ENCODE measurements at places on chromosomes 11 and 22.

DNA sequence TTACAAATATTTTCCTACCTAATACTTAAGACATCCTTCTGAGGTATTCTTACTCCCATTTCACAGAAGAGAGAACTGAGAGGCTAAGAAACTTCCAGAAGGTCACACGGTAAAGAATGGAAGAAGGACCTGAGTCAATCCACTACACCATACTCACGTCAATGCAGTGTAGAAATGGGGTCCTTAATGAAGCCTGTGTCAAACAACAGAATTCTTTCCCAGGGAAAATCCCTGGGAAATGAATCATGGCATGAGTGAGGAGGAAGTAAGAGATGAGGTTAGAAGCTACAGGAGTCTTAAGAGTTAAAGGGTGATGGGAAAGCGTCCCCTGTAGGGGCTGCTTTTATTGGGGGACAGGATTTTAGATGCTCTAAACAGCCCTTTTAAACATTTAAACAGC lies 147.9 kb downstream of the C11orf91 start:
- peak; percentile 88 for DNase-seq

DNA sequence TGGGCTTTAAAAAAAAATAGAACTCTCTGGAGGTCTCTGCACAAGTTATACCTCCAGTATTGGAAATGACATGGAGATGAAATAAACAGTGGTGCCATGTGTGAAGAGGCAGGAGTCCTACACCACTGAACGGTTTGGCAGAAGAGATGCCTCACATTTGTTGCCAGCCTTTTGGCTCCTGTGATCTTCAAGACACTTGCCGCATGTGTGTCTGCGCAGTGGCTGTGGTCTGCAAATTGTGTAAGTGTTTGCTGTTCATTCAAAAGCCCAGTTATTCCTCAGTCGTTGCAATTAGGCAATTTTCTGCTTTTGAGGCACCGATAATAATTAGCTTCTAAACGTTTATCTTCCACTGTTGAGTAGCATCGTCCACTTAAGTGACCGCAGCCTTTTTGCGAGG lies 319.1 kb downstream of the BRD1 start:
- no peak for DNase-seq

- no peak for DNase-seq
Measured at GRCh38 chr11:111935317-111936039, 1.7 kb upstream of the DIXDC1 start.

DNA sequence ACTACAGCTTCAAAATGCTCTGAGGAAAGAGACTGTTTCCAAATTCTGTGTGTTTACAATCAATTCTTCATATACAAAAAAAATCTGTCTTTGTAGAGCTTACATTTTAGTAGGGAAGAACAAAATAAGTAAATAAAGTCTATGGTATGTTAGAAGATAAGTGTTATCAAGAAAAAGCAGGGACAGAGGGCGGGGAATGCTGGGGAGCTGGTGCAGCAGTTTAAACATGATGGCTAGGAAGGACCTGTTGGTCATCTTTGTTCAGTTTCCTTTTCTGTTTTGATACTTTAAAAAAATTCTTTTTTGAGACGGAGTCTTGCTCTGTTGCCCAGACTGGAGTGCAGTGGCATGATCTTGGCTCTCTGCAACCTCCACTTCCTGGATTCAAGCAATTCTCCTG lies 16.1 kb downstream of the TMEM25 start:
- DNase-seq: no peak

DNA sequence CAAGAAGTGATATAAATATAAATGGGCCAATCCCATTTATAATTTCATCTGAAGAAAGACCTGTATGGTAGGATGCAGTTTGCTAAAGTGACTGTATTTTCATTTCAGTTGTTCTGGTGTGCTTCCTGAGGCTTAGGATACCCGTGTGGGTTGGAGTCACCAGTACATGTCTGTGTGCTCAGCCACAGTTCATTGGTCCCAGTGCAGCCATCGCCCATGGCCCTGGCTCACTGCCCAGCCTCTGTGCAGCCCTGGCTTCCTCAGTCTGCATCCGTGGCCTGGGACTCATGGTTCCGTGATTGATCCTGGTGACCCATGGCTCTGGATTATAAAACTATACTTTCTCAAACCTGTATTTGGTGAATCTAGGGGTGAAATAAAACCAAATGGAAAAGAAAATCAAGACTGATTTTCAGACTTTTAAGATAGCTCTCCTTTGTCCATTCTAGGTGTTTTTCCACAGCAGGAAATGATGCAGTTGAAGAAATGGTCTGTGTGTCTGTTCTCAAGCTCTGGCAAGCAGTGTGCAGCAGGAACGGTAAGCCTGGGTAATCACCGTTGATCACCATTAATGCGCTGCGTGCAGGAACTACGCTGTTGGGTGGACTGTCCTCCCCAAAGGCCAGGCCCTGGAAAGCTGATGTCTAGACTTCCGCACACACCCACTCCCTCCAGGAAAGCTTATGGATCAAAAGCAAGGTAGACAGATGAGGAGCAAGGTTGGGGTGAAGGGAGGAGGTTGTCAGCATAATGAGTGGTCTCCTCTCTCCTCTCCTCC lies 27.2 kb downstream of the TTC12 start:
- no peak for DNase-seq

DNA sequence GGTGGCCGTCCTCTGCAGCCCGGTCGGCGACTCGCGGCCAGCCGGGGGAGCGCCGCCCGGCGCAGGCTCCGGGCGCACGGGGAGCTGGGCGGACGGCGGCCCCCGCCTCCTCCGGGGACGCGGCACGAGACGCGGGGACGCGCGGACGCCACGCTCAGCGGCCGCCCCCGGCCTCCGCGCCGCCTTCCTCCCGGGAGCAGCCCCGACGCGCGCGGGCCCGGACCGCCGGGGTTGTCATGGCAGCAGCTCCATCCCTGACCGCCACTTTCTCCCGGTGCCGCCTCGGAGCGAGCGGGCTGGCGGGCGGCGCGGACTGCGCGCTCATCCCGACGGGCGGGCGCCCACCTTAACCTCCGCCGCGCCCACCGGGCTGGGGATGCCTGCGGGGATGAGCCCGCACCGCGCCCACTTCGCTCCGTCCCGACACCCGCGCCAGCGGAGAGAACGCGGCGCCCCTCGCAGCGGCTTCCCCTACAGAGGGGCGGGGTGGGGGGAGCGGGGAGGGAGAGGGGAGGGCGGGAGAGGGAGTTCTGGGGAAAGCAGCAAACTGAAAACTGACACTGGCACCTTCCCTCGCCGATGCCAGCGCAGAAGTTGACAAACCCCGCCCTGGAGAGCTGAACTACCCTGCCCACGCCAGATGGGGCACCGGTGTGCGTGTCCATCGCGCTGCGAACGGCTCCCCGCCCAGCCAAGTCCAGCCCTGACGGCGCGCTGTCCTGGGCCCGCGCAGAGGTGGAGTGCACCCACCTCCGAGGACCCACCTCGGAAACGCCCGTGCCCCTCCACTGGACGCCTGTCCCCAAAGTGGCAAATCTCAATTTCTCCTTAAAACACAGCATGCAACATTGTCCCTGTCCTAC lies 588.4 kb downstream of the OPCML start:
- no peak for DNase-seq

GRCh38 chr11:1196516-1197391 lies 26.1 kb upstream of the MUC5B start:
- DNase-seq: no peak

DNA sequence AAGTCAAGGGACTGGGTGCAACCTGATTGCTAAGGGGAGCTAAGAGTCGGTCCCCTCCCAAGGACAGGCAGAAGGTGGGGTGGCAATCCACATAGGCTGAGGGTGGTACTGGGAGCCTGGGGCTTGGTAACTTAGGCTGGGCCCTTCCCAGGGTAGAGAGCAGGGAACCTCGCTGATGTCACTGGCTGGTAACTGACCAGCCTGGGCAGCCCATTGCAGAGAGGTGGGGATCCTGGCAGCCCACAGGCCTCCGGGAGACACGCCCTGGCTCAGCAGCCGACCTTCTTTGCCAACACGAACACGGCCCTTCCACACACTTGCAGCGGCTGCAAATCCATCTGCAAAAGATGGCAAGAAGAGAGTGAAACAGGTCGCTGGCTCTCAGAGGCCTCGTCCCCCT lies 25.4 kb downstream of the A4GALT start:
- DNase-seq: no peak

- no peak for DNase-seq
Measured at GRCh38 chr22:19885841-19886592, 31.3 kb upstream of the GNB1L start.

GRCh38 chr11:101974771-101975170 lies 58.4 kb upstream of the ANGPTL5 start:
- no peak for DNase-seq

GRCh38 chr11:8262552-8263108 lies 1.0 kb downstream of the LMO1 start:
- no peak for DNase-seq

DNA sequence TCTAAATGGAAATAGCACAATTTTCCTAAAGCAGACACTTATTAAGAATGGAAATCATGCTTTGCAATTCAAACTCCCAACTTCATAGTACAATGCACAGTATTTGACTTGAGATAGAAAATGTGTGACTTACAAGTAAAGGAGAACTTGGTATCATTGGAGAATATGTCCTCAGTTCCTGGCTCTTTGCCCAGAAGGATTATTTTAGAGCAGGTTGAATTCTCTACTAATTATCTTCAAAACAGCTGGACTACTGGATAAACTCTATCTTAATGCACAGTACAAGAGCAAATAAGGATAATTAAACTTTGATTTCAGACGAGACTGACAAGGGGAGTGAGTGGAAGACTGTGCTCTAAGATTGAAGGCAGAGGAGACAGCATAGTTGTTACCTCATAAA lies 839.4 kb downstream of the OPCML start:
- no peak for DNase-seq

GRCh38 chr11:32891657-32892354 lies 805 bp upstream of the QSER1 start:
- peak; percentile 8 for DNase-seq

GRCh38 chr22:31474743-31475142 lies 14.9 kb downstream of the EIF4ENIF1 start:
- no peak for DNase-seq

DNA sequence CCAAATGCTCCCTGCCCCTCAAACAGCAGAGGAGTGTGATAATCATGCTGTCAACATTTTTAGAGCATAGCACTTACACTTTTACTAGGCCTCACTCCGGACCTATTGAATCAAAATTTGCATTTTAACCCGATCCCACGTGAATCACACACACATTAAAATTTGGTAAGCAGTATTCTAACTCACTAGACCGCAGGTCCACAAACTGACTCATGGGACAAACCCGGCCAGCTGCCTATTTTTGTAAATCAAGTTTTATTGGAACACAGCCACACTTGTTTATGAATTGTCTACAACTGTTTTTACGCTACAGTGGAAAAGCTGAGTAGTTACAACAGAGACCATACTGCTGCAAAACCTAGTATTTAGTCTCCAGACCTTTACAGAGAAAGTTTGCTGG lies 43.3 kb downstream of the SNX19 start:
- DNase-seq: no peak

- DNase-seq: peak; percentile 75
Measured at GRCh38 chr11:112810951-112811350, 150.3 kb upstream of the NCAM1 start.

- DNase-seq: no peak
Measured at GRCh38 chr11:87545858-87546257, 508.1 kb downstream of the TMEM135 start.

GRCh38 chr11:133713844-133714243 lies 131.5 kb downstream of the SPATA19 start:
- no peak for DNase-seq

DNA sequence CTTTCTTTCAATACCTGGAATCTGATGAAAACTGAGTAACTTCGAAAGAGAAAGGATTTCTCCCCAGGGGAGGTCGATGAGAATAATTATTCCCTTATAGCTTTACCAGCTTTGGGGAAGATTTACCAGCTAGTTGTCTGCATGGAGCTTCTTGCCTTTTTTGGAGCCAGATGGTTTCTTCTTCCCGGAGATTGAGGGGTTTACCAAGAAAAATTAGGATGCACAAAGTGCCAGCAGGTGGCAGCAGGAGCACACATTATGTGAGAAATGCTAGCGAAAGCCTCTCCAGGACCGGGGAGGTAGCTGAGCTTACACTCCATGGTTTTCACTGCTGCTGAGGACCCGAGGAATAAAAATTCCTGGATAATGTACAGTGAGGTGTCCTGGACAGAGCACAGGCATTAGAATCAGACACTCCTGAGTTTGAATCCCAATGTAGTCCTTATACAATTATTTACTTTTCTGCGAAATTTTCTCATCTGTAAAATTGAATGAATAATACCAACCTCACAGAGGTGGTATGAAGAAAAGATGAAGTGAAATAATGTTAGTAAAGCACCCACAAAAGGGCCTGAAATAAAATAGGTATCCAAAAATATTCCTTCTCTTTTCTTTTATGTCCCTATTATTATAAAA lies 46.0 kb upstream of the PARVA start:
- peak; percentile 78 for DNase-seq

GRCh38 chr11:132060567-132060966 lies 690.2 kb downstream of the NTM start:
- peak; percentile 76 for DNase-seq

DNA sequence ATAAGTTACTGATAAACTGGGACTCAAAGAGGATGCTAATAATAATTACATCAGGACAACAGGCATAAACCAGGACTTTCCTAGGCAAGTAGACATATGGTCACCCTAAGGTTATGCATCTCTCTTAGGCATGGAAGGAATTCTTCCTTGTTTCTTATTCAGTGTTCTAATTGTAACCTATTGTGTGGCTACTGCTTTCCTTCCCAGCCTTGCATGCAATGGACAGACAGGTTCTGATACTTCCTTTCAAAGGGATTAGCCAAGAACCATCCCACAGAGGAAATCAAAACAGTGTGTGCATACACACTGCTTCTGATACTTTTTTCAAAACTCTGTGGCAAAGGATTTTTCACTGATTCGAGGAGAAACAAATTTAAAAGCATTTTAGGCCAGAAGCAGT lies 48.3 kb downstream of the RRAS2 start:
- no peak for DNase-seq

DNA sequence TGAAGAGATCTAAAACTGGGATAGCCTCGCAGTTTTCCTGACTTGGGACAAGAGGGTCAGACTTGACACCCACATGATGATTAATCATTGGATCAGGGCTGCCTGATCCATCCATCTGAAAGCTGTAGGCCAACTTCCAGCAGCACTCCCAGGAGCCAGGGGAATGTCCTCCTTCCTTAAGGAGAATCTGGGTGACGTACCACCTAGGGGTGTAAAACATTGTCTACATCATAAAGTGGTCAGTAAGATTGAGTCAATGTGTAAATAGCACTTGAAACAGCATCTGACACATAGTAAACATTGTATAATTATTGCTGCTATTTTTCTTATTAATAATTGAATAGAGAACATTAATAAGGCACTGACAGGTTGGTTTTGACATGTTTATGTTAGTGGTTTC lies 392.8 kb downstream of the JRKL start:
- DNase-seq: no peak

- DNase-seq: no peak
Measured at GRCh38 chr11:124210421-124210820, 27.3 kb downstream of the OR10D3 start.

GRCh38 chr11:71131861-71132260 lies 120.5 kb downstream of the SHANK2 start:
- DNase-seq: no peak

DNA sequence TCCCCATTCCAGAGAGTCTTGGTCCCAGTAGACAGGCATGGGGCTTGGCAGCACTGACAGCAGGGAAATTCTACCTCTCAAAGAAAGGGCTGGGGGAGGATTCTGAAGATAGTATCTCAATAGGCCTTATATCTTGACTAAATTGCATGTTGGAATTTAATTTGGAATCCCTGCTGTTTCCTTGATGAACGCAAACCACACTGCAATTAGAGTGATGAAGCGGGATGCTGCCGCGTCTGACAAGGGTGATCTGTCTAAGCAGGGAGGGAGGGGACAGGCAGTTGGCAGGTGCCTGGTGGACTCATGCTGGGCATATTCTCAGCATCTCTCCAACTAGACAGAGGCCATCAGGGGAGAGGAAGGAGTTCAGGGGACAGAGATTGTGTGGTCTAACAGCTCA lies 48.4 kb downstream of the COMMD9 start:
- DNase-seq: no peak
